ENCODE measurements at places on chromosomes 3 and 15. TPM values are rescaled to one million over a fixed set of nuclear protein-coding genes. Genes with fewer than 3 reads are reported as not detected.

DNA sequence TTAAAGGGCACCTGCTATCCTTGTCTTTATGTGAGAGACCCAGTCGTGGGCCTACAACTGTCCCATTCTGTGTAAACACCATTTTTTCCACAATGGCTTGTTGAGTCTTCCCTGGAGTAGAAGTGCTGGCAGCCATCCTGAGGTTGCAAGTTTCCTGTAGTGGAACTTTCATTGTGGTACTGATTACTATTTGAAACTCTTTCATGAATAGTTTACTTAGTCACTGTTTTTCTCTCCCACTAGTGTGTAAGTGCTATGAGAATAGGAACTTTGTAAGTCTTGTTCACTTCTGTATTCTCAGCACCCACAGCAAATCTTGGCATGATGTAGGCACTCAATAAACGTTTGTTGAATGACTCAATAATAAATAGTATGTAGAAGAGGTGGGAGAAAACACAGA lies 48.6 kb downstream of the RARB start:
- no peaks in the 10 kb centered on the region for H3K27me3 ChIP-seq
- H3K36me3 ChIP-seq, result no peaks in the 10 kb centered on the region
- H3K27ac ChIP-seq, result no peak overlapping the region
- peaks cover 11% of the 10 kb centered on the region for H3K4me1 ChIP-seq

The SH2D7 gene
- total RNA-seq, result not detected

The PPARG gene
- total RNA-seq, result 128 TPM

- H3K27me3 ChIP-seq, result no peaks in the 10 kb centered on the region
- H3K4me1 ChIP-seq, result no peaks in the 10 kb centered on the region
- no peaks in the 10 kb centered on the region for H3K36me3 ChIP-seq
Measured at GRCh38 chr3:38549082-38549481, 52.9 kb downstream of the EXOG start.

All from lower lobe of right lung (tissue), 2 donors.